ENCODE measurements at places on chromosomes 11 and 22.

GRCh38 chr11:122978299-122978620 lies 3.4 kb downstream of the BSX start:
- no peak for DNase-seq

- peak; percentile 28 for DNase-seq
These were observed 686 bp downstream of the LMF2 start for GRCh38 chr22:50506611-50507420.

DNA sequence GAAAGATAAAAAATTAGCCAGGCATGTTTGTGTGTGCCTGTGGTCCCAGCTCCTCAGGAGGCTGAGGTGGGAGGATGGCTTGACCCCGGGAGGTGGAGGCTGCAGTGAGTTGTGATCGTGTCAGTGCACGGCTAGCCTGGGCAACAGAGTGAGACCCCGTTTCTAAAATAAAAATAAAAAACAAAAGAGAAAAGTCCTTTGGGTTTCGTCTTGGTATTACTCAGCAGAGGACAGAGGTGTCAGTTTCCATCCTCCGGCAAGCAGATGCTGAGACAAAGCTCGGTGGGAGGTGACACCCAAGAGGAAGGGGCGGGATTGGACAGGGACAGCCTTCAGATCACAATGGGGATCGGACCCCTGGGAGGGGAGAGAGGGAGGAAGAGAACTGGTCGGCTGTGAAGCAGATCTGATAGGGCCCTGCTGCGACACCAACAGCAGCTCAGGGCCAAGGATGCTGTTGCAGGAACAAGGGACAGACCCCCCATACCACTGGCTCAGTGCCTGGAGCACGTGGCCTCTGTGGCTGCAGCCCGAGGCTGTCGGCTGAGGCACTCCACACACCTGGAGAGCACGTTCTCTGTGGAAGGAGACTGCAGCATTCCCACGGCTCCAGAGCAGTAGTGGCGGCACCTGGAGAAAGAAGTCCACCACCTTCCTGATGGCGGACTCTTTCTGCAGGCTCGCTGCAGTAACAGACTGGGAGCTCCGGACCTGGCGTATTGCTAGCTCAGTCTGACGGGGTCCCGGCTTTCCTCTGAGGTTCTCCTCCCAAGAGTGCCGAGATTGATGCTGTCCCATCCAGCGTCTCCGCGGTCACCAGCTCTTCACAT lies 5.2 kb upstream of the BID start:
- no peak for DNase-seq

GRCh38 chr11:67466962-67467771 lies 1.9 kb downstream of the TMEM134 start:
- DNase-seq = no peak

- no peak for DNase-seq
These were observed 19.2 kb upstream of the MRGPRX1 start for GRCh38 chr11:18958221-18958910.

Data from NCI-H1694 treated with DMSO at 0.1 percent for 48 hours (cell line).